ENCODE measurements at places on chromosomes 1 and 21.

DNA sequence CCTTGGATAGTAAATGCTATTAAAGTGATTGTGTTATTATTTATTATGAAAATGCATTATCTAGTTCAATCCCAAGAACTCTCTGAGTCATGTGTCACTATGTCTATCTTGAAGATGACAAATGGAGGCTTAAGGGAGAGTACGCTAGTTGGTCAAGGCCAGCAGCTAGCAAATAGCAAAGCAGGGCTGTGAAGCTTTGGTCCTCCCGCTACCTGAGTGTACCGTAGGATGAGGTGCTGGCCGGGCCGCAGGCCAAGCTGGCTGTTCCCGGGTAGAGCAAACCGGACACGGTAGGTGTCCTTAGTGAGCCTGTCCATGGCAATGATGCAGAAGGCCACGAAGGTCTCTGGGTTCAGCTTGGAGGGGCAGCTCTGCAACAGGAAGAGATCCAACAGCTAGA lies 9.3 kb downstream of the CYB5RL start:
- H3K27me3 ChIP-seq, result no peaks in the 10 kb centered on the region
- H3K36me3 ChIP-seq, result peaks cover 14% of the 10 kb centered on the region
- DNase-seq, result no peak
- H3K4me1 ChIP-seq, result peaks cover 6% of the 10 kb centered on the region
- no peak overlapping the region for H3K4me3 ChIP-seq
- no peak overlapping the region for H3K27ac ChIP-seq

DNA sequence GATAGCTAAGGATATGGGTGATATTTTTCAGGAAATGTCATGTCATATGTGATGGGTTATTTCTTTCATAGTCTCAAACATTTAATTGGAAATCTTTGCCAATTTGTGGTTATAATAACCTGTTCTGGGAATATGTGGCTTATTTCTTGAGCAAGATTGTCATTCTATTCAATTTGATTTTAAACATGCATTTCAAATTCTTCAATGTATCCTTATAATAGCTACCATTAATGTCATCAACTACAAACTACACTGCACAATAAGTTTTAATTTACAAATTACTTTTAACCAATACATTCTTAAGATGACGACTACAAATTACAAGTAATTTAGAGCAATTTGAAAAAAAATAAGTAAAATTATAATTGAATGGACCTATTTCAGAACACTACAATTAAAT lies 164.9 kb downstream of the BRINP3 start:
- H3K4me3 ChIP-seq, result no peak overlapping the region
- DNase-seq, result no peak
- H3K36me3 ChIP-seq, result no peaks in the 10 kb centered on the region
- H3K27ac ChIP-seq, result no peak overlapping the region
- no peaks in the 10 kb centered on the region for H3K27me3 ChIP-seq
- no peaks in the 10 kb centered on the region for H3K4me1 ChIP-seq

DNA sequence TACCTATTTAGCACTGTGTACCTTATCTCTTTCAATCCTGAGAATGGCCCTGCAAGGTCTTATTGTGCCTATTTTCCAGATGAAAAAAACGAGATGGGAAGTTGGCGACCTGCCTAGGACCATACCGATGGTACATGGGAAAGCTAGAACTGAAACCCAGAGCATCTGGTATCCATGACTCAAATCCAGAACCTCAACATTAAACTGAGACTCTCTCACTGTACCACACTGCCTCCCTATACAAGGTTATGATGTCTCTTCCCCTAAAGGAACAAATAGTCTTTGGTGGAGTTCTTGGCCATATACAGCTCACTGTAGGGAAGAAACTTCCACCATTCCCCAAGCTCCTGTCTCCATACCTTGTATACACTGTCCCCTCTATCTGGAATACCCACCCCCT lies 110.7 kb downstream of the TNR start:
- no peak overlapping the region for H3K27ac ChIP-seq
- DNase-seq, result no peak
- no peaks in the 10 kb centered on the region for H3K4me1 ChIP-seq
- H3K4me3 ChIP-seq, result no peak overlapping the region

DNA sequence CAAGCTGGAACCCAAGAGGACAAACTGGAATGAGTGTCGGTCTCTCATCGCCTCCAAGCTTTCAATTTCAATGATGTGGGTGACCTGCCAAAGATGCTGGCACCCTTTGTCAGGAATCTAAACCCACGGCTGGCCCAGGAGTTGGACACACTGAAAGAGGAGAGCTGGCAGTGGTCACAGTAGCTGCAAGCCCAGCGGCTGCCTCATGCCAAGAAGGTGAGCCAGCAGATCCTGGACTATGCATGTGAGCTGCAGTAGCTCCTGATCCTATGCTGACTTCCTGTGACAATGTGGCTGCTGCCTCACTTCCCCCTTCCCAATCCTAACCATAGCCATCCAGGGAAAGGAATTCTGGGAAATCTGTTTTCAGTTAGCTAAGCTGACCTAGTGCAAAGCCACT lies 117.0 kb upstream of the VAV3 start:
- H3K27me3 ChIP-seq, result peaks cover 6% of the 10 kb centered on the region
- H3K4me3 ChIP-seq, result no peak overlapping the region
- H3K27ac ChIP-seq, result peak overlapping the region; percentile 41
- H3K36me3 ChIP-seq, result no peaks in the 10 kb centered on the region
- no peak for DNase-seq
- H3K4me1 ChIP-seq, result peaks cover 44% of the 10 kb centered on the region

GRCh38 chr1:22314706-22315105 lies 136.9 kb upstream of the ZBTB40 start:
- no peak overlapping the region for H3K27ac ChIP-seq

GRCh38 chr1:233512538-233512937 lies 101.4 kb upstream of the KCNK1 start:
- no peaks in the 10 kb centered on the region for H3K36me3 ChIP-seq
- H3K27me3 ChIP-seq, result peaks cover 28% of the 10 kb centered on the region
- no peak for DNase-seq

DNA sequence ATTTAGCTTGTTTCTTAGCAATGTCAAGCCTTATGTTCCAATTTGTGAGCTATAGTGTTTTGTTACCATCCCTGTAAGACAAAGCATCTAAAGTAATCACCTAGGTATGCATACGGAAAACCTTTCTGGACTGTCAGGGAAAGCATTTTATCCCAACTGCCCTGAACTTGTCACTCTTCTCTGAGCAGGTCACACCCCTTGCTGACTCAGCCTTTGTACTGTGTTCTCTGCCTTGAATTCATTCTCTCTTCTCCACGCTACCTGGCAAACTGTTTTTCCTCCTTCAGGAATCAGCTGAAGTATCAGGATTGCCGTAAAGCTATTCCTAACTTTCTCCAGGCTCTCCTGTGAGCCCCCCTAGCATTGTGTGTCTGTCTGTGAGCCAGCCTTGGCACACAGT lies 54.2 kb downstream of the PBX1 start:
- H3K27ac ChIP-seq, result no peak overlapping the region
- no peak for DNase-seq
- H3K4me1 ChIP-seq, result no peaks in the 10 kb centered on the region
- H3K36me3 ChIP-seq, result no peaks in the 10 kb centered on the region

- H3K4me1 ChIP-seq, result peaks cover 4% of the 10 kb centered on the region
- no peak for DNase-seq
- H3K27ac ChIP-seq, result peak overlapping the region; percentile 39
- no peaks in the 10 kb centered on the region for H3K36me3 ChIP-seq
Measured at GRCh38 chr1:161351482-161351881, 16.2 kb downstream of the CFAP126 start.

DNA sequence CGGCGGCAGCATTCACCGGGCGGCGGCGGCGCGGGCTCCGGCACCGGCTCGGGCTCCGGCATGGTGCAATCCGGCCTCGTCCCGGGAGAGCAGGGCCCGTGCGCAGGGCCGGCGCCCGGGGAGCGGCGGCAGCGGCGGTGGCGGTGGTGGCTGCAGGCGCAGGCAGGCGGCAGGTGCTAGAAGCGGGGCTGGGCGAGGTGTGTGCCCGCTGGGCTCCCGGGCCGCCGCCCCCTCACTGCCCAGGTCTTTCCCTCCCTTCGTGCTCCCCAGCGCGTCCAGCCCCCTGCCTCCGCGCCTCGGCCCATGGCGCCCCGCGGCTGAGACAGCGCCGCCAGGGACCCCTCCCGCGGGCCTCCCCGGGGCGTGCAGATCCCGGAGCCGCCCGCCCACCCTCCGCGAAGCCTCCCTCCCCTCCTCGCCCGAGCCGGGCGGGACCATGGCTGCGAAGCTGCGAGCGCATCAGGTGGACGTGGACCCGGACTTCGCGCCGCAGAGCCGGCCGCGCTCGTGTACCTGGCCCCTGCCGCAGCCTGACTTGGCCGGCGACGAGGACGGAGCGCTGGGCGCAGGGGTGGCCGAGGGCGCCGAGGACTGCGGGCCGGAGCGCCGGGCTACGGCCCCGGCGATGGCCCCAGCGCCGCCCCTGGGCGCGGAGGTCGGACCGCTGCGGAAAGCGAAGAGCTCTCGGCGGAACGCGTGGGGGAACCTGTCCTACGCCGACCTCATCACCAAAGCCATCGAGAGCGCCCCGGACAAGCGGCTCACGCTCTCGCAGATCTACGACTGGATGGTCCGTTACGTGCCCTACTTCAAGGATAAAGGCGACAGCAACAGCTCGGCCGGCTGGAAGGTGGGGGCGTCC lies 492 bp downstream of the FOXO6 start:
- peaks cover 4% of the 10 kb centered on the region for H3K36me3 ChIP-seq
- H3K4me1 ChIP-seq, result peaks cover 15% of the 10 kb centered on the region
- no peak overlapping the region for H3K27ac ChIP-seq

DNA sequence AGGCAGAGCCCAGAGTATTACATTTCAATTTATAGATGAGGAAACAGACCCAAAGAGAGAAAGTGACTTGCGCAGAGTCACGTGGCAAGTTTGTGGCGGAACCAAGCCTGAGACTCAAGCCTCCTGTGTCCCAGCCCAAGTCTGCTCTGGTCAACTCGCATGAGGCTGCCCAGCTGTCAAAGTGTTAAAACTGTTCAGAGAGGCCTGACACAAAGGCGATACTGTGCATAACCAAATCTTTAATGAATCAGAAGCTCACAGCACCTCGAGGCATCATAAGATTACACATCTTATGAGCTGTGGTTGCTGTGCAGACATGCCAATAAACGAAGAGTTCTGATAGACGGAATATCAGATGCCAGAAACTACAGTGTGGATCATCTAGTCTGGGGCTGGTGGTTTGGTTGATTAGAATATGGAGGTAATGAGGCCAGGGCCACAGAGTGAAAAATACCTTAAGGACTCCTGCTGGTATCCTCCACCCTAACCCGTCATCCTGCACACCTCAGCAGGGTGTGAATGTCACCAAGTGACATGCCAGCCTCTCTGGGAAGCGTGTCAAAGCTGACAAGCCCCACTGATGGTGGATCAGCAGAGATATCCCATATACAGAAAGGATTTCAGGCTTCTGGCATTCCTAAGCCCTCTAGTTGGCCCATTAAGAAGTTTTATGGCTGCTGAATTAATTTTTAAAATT lies 42.2 kb downstream of the TNNT2 start:
- H3K27me3 ChIP-seq, result peaks cover 39% of the 10 kb centered on the region
- H3K4me3 ChIP-seq, result no peak overlapping the region
- no peak overlapping the region for H3K27ac ChIP-seq
- no peak for DNase-seq

DNA sequence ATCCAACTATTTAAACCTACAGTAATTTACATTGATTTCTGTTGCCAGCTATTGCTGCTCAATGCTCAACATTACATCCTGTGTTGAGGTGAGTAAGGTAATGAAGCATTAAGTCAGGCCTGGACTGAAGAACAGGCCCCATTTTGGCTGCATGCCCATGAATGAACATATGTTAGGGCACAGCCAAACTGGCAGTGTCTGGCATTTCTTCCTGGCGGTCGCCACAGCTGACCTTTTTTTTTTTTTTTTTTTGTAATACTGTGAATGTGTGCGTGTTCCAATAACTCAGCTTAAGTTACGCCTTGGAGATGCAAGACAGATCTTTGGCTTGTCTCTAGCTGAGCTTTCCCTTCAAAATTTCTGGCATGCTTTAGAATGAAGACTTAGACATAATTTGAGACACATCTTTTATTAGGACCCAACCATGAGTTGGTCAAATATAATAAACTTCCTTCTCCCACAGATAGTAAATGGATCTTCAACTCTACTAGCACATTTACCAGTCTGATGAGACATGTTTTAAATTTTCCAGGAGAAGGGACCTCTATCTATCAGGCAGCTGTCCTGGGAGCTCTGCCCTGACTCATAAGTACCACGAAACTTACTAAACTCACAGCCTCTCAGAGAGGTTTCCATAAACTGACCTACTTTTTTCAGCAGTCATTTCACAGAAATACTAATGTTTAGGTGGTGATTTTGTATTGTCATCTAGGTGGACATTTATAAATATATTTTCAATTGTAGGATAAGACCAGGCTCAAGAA lies 341.1 kb upstream of the RUNX1 start:
- H3K4me3 ChIP-seq, result no peak overlapping the region
- no peak overlapping the region for H3K27ac ChIP-seq
- no peaks in the 10 kb centered on the region for H3K36me3 ChIP-seq
- H3K27me3 ChIP-seq, result no peaks in the 10 kb centered on the region

GRCh38 chr21:46243325-46243724 lies 14.8 kb upstream of the LSS start:
- no peak overlapping the region for H3K27ac ChIP-seq
- DNase-seq, result no peak
- no peaks in the 10 kb centered on the region for H3K27me3 ChIP-seq
- no peak overlapping the region for H3K4me3 ChIP-seq

GRCh38 chr1:211654838-211655787 lies 20.3 kb downstream of the NEK2 start:
- H3K4me1 ChIP-seq, result peaks cover 2% of the 10 kb centered on the region
- peak; percentile 74 for DNase-seq
- H3K36me3 ChIP-seq, result no peaks in the 10 kb centered on the region
- H3K4me3 ChIP-seq, result no peak overlapping the region
- H3K27ac ChIP-seq, result no peak overlapping the region

DNA sequence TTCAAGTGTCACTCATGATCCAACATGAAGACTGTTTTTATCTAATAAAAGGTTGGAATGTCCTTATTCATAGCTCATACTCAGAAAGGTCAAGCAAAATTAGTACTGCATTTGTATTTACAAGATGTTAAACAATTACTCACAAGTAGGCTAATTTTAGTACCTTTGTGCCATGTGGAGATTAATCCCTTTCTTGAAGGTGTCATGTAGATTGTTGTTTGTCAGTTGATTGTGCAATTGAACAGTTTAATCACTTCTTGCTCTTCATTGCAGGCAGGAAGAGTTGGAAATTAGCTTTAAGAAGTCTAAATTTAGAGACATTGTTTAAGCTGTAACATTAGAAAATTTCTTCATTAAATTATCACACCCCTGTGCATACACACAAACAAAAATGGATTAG lies 847.1 kb downstream of the KCNT2 start:
- H3K4me1 ChIP-seq, result no peaks in the 10 kb centered on the region
- H3K27me3 ChIP-seq, result no peaks in the 10 kb centered on the region
- no peak overlapping the region for H3K4me3 ChIP-seq
- H3K36me3 ChIP-seq, result no peaks in the 10 kb centered on the region
- H3K27ac ChIP-seq, result no peak overlapping the region

GRCh38 chr21:44982558-44983250 lies 42.9 kb downstream of the SLX9 start:
- no peak for DNase-seq
- H3K4me3 ChIP-seq, result no peak overlapping the region
- no peaks in the 10 kb centered on the region for H3K27me3 ChIP-seq
- no peak overlapping the region for H3K27ac ChIP-seq
- H3K4me1 ChIP-seq, result no peaks in the 10 kb centered on the region

GRCh38 chr1:245370905-245371581 lies 216.3 kb downstream of the KIF26B start:
- H3K27me3 ChIP-seq, result peaks cover 23% of the 10 kb centered on the region
- no peak for DNase-seq
- no peaks in the 10 kb centered on the region for H3K4me1 ChIP-seq
- H3K36me3 ChIP-seq, result no peaks in the 10 kb centered on the region
- H3K4me3 ChIP-seq, result no peak overlapping the region

- H3K27me3 ChIP-seq, result peaks cover 67% of the 10 kb centered on the region
- no peak overlapping the region for H3K4me3 ChIP-seq
- DNase-seq, result no peak
- H3K4me1 ChIP-seq, result peaks cover 3% of the 10 kb centered on the region
Measured at GRCh38 chr1:47502746-47503370, 65.0 kb downstream of the FOXD2 start.
